ENCODE measurements at places on chromosomes 1 and 21. TPM values are rescaled to one million over a fixed set of nuclear protein-coding genes. Genes with fewer than 3 reads are reported as not detected.

GRCh38 chr1:57450981-57451380 lies 27.1 kb upstream of the DAB1 start:
- no peak for DNase-seq

DNA sequence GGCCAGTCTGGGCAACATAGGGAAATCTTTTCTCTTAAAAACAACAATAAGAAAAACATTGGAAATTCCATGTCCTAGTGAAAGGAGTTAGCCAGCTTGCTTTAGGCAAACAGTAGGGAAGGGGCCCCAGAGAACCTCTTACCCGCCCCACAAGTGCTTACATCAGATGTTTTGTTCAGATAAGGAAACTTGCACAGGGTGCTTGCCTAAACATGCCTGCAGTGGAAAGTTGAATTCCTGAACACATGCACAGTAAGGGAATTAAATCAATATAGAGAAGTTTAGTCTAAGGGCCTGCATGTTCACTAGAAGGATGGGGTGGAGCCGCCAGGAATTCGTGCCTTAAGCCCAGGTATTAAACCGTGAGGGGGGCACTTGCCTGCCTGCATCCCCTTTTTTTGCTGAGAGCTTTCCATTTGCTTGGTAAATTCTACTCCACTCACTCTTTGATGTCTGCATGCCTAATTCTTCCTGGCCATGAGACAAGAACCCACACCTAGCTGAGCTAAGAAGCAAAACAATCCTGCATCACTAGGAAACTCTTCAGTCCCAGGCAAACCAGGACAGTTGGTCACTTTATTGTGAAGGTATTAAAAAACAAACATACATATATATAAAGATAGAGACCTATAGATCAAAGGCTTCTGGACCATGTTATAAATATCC lies 499.0 kb downstream of the SIPA1L2 start:
- no peak for DNase-seq

- no peak for DNase-seq
These were observed 140.2 kb upstream of the HOOK1 start for GRCh38 chr1:59674595-59674994.

- peak; percentile 9 for DNase-seq
These were observed 31.9 kb upstream of the SLC19A2 start for GRCh38 chr1:169517558-169518186.

GRCh38 chr1:178126741-178127185 lies 32.9 kb downstream of the RASAL2 start:
- DNase-seq, result peak; percentile 79

DNA sequence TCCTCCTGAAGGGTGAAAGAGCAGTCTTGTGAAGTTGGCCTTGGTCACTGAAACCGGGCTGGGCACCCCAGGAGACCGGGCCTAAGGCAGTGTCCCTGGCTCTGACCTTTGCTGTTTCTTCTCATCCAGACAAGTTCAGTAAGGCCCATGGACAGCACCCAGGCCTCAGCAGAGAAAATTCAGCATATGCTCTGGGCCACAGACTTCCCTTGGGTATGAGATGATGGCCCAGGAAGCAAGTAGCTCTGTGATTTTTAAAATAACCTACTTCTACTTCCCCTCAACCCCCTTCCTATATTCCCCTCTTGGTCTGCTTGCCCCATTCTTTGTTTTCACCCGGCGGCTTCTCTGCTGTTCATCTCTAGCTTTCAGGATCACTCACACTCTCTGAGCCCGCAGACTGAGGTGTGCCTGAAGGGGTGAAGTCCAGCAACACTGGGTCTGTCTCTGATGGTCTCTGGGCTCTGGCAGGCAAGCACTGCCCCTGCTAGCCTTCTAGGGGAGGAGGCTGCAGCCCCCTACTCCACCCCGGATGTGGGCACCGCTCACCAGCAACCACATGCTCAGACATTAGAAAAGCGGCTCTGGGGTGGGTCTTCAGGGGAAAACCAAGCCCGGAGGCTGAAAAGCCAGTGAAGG lies 2.9 kb upstream of the GPR25 start:
- DNase-seq, result no peak

The KCNJ9 gene
- not detected for total RNA-seq

All from MG63 (cell line).